ENCODE measurements at places on chromosomes 11 and 22.

DNA sequence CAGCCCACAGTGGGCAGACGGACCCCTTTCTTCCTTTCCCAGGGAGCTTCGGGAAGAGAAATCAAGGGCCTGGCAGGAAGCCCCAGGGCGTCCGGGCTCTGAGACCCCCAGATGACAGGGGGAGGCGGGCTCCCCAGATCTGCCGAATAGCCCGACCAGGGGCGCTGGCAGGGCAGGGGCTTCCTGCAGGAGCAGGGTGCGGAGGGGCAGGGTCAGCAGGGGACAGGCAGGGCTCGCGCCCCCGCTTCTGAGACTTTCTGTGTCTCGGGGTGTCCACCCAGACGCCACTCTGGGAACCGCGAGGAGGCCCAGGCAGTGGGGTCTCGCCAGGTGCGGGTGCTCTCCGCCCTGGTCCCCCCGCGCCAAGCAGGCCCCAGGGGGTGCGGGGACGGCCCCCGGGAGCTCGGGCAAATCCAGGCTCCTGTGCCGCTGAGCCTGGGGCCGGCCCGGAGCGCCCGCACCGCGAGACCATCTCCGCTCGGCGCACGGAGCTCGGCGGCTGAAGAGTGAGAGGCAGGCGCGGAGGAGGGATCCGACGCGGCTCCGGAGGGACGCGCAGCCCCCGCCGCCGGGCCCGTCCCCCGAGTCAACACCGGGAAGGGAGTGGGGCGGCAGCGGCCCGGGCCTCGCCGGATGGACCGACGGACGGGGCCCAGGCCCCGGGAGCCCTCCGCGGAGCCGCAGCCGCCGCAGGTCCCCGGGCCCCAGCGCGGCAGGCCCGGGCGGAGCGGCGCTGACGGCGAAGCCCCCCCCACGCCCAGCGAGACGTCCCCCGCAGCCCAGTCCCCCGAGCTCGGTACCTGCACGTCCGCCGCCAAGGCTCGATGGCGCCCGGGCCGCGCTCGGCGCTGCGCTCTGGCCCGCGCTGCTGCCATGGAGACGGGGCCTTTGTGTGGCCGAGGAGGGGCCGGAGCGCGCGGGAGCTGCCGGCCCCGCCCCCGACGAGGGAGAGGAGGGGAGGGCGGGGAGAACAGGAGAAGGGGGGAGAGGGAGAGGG, at the start of gene PLXNB2:
PLXNB2 (minus strand) TSS at position 894 of the 997 bp plus-strand sequence. CDS start 17,062 bp downstream, outside the sequence.
- no peak for DNase-seq

- no peak for DNase-seq
These were observed 1.2 kb upstream of the MICALL1 start for GRCh38 chr22:37904572-37905533.

DNA sequence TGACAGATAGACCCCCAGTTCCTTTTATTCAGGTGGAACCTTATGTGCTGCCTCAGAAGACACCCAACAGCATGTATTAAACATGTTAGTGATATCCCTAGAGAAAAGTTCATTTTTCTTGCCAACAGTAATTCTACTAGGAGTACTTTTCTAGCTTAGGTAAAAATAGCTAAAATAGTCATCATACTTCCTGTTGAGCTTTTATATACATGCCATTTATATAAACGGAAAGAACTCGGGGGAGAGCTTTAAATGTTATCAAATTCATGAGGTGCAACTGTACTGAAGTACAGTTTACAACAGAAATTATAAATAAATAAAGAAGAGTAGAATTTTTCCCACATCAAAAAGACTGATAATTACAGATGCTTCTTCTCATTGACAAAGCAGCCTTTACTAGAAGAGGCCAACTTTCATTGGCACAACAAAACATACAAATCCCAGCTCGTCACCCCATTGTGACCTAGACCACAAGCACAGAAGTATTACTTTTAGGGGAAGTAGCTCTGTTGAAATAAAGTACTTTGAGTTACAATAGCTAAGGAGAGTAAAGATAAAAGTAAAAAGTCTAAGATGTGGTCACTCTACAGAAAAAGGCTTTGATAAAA, 59.1 kb upstream of the POU2AF2 start:
- no peak for DNase-seq

DNA sequence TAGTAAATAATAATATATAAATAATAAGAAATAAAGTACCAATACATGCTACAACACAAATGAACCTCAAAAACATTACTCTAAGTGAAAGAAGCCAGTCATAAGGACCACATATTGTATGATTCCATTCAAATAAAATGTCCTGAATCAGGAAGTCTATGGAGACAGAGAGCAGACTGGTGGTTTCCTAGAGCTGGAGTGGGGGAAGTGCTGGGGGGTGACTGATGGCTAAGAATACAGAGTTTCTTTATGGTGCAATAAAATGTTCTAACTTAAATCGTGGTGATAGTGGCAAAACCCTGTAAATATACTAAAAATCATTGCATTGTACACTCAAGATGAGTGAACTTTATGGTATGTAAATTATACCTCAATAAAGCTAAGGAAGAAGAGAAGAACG, 376.5 kb downstream of the BUD13 start:
- no peak for DNase-seq

DNA sequence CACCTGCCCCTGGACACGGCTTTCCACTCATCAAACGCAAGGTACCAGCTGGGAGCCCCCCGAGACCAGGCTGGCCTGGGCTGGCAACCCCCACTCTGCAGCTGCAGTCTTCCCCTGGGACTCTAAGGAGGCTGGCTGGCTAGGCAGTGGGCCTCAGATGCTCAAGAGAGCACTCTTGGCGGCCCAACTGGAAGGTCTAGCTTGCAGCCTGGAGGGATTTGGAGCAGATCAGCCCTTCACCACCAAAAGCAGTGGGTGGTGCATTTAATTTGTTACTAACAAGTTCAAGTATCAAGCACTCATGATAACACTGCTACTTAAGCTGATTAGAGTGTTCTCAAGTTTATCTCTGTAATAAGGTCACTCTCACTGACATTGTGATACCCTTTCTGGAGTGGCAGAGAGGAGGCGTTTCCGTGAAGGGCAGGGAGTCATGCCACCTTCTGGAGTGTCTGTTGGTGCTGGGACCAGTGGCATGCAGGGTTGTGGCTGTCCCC, 21.5 kb downstream of the C22orf23 start:
- DNase-seq = no peak

- DNase-seq = no peak
These were observed 85.5 kb downstream of the MORC2 start for GRCh38 chr22:30882974-30883533.

- no peak for DNase-seq
These were observed 24.0 kb downstream of the KCNJ5 start for GRCh38 chr11:128915149-128915521.

- DNase-seq = no peak
These were observed 37.7 kb upstream of the MMP12 start for GRCh38 chr11:102912482-102912830.

- DNase-seq = no peak
These were observed 305.5 kb upstream of the PLET1 start for GRCh38 chr11:112566124-112566523.

- DNase-seq = no peak
These were observed 77.7 kb upstream of the LRRC55 start for GRCh38 chr11:57103899-57104605.

- DNase-seq = no peak
These were observed 1491.7 kb upstream of the RAG2 start for GRCh38 chr11:38089726-38090125.

GRCh38 chr11:72204886-72205285, 11.7 kb upstream of the FOLR2 start:
- DNase-seq = no peak

DNA sequence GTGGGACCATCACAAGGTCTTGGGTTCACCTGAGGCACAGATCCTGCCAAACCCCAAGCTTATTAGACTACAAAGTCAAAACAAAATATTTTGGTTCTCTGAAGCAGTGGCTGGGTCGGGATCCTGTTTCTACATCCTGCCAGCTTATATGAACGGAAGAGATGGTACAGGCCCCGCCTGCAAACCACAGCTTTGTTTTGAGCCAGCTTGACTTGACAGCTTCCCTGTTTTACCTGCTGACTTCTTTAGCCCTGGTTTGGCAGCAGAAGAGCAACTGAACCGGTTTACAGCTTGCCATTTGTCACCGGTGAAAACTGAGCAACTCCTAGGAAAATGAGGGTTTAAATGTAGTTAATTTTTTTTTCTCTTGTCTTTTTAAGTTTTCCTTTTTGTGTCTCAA, 11.4 kb downstream of the PACS1 start:
- DNase-seq = peak; percentile 68

Data from stimulated activated CD4-positive, alpha-beta T cell treated with anti-CD3 and anti-CD28 coated beads, Interleukin-4, amount 100 ng/mL, for 24 hours (primary cell).